NCI-H460 (cell line): ENCODE measurements at places on chromosomes 5 and 9. TPM values are rescaled to one million over a fixed set of nuclear protein-coding genes. Genes with fewer than 3 reads are reported as not detected.
A peak's percentile ranks its signal among the peaks of the same experiment; 100 is the strongest.

DNA sequence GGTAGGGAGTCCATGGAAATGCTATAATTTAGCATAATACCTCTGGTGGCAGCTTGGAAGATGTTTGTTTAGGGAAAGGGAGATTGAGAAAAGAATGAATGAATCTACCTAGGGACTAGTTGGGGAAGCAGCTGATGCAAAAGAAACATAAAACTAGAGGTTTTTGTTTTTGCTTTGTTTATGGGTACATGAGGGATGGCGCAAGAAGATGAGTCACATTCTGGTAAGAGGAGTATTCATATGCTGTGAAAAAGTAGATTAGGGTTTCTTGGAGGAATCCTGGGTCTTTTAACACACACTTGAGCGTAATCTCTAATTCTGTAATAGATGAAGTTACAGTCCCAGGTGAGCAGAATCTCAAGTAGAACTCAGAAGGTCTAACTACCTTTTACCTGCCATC is 17.1 kb downstream of the C9orf43 start:
- no peak for DNase-seq

- DNase-seq, result no peak
Measured at GRCh38 chr5:72246954-72247442, 73.0 kb downstream of the MRPS27 start.

- DNase-seq, result no peak
Measured at GRCh38 chr9:107462691-107463090, 26.9 kb downstream of the KLF4 start.

DNA sequence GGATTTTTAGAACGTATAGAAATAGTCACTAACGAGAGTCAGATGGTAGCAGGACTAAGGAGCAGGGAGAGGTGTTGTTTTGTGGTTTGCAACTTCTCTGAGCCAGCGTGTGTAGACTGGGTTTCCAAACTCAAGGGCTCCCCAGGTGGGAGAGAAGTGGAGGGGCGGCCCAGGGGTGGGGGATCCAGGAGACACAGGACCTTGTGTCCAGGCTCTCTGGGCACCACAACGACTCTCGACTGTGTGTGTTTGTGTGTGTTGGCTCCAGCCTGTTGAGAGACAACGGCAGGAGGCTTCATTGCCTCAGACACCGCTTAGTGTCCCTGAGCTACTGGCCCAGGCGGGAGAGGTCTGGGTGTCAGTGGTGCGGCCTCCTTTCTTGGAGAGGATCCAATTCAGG is 934 bp upstream of the FCN1 start:
- DNase-seq, result no peak

- DNase-seq, result peak; percentile 78
Measured at GRCh38 chr5:145936401-145937131, at the start of gene SH3RF2. Gene SH3RF2, plus strand, starts transcription at chr5:145936578. Its CDS starts 1,351 bp downstream, at chr5:145937929.

Gene HTR4
- not detected in 2 replicates for total RNA-seq

Gene CCT5
- total RNA-seq, result 671 and 680 TPM in 2 replicates

Gene CEL
- 0.26 and 0.35 TPM in 2 replicates for total RNA-seq

Gene EGFLAM
- total RNA-seq, result 53.0 and 58.8 TPM in 2 replicates
